ENCODE measurements at places on chromosomes 5 and 9. TPM values are rescaled to one million over a fixed set of nuclear protein-coding genes. Genes with fewer than 3 reads are reported as not detected.
A peak's percentile ranks its signal among the peaks of the same experiment; 100 is the strongest.

DNA sequence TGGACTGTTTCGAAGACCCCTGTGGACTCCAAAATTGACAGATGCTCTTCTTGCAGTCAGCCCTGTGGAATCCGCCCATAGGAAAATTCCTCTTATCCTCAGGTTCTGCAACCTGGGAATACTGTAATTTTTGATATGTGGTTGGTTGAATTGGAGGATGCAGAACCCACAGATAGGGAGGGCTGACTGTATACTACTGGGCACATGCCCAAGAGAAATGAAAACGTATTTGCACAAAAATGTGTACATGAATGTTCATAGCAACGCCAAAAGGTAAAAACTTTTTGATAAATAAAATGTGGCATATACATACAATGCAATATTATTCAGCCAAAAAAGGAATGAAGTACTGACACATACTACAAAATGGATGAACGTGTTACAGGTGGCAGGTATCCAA lies 1.9 kb upstream of the SNAPC3 start:
- peak; percentile 58 for DNase-seq

DNA sequence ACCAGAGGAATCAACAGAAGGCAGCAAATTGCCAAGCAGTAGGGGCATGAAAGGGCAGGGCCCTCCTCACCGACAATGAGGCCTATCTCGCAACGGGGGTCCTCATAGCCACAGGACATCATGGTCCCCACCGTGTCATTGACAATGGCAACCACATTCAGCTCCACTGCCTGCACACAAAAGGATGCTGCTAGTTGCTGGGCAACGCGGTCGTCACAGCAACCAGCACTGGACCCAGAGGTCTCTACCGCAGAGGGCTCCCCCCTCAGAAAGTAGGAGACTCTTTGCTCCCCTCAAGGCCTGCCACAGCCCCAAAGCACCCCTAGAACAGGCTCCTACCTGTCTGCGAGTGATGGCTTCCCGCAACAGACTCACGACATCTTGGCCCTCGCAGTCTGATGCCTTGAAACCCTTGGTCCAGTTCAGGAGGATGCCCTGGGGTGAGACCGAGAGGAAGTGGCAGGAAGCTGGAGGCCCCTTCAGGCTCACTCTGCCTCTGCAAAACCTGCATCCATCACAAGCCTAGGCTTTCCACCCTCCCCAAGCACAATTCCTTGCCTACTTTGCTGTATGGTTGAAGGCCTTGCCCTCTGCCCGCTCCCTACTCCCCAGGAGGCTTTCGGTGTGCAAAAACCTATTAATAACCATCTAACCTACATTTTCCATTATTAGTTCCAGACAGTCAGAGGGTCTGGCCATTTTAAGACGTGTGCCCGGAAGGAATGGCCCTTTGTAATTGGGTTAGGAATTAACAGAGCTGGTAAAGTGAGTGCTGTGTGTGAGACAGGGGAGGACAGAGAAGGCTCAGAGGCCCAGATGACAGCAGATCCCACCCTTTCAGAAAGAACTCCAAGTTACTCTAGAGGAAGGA lies 15.2 kb downstream of the HK3 start:
- no peak for DNase-seq

DNA sequence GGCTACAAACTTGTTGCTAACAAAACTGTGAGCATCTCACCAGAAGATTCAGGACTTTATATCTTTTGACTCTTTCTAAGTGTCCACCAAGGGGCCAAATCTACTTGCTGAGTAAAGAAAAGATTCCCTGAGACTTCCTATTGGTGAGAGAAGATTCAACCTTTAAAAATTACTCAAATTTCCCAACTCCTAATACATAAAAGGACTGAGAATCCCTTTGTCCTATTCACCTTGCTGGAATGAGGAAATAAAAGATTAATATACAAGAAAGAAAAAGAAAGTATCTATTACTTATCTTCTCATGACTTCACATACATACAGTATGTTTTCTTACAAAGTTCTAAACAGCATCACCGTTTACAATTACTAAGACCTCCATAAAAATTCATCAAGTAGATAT lies 47.9 kb upstream of the MYOT start:
- no peak for DNase-seq

DNA sequence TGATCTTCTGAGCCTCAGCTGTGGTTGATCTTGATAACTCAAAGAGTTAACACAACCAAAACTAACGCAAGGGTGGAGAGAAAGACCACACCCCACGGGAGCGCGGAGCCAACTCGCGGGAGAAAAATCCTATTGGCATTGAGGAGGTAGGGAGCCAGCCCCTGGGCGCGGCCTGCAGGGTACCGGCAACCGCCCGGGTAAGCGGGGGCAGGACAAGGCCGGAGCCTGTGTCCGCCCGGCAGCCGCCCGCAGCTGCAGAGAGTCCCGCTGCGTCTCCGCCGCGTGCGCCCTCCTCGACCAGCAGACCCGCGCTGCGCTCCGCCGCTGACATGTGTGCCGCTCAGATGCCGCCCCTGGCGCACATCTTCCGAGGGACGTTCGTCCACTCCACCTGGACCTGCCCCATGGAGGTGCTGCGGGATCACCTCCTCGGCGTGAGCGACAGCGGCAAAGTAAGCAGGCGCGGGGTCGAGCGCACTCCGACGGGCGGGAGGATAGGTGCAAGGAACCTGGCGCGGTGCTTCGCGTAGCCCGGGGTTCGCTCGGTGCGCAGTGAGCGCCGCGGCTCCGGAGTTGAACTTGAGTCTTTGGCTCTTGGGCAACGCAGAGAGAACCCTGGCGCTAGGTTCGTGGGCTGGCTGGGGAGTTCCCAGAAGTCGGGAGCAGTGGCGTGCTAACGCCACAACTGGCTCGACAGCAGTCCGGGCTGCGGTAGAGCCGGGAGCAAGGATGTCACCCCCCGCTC lies at the start of gene GDA:
GDA (plus strand) TSS at position 210 of the 745 bp plus-strand sequence; CDS start at position 330, 120 bp downstream.
- DNase-seq, result no peak

DNA sequence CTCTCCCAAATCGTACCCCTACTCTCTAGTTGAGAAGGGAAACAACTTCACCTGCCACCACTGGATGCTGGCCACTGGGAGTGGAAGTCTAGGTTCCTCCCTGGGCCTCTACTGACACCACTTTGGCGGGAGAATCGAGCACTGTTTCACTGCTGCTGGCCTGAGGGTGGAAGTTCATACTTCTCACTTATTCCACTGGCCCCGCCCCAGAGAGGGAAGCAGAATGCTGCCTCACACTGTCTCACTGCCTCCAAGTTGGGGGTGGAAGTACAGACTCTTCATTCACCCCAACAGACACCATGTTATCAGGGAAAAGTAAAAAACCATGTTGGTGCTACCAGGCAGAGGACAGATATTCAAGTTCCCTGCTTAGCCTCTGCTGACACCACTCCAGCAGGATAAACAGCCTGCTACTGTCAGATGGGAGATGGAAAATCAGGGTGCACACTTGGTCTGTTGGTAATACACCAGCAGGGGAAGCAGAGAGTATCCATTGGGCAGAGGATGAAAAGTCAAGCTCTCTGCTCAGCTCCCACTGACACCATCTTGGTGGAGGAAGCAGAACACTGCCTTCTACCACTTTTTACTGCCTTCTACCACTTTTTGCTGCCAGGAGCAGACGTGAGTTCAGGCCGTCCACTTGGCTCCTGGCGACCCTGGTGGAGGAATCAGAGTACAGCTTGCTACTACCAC lies 159.4 kb downstream of the SIL1 start:
- DNase-seq, result no peak

DNA sequence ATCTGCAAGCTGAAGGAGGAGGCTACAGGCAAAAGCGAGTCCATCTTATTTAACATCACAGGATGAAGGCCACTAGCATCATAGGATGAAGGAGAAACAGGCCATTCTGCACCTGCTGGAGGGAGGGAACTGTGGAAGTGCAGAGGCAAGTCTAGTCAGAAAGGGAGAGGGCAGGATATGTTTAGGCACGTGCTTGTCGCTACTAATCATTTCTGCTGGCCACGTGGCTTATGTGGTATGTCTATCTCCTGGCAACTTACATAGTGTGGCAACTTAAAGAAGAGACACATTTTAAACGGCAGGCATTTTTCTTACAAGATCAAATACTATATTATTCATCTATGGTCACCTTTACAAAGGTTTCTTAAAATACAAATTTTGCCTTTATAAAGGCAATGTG lies 74.0 kb downstream of the GNAQ start:
- DNase-seq, result no peak

The CENPK gene
- polyA plus RNA-seq, result 9.4 TPM

DNA sequence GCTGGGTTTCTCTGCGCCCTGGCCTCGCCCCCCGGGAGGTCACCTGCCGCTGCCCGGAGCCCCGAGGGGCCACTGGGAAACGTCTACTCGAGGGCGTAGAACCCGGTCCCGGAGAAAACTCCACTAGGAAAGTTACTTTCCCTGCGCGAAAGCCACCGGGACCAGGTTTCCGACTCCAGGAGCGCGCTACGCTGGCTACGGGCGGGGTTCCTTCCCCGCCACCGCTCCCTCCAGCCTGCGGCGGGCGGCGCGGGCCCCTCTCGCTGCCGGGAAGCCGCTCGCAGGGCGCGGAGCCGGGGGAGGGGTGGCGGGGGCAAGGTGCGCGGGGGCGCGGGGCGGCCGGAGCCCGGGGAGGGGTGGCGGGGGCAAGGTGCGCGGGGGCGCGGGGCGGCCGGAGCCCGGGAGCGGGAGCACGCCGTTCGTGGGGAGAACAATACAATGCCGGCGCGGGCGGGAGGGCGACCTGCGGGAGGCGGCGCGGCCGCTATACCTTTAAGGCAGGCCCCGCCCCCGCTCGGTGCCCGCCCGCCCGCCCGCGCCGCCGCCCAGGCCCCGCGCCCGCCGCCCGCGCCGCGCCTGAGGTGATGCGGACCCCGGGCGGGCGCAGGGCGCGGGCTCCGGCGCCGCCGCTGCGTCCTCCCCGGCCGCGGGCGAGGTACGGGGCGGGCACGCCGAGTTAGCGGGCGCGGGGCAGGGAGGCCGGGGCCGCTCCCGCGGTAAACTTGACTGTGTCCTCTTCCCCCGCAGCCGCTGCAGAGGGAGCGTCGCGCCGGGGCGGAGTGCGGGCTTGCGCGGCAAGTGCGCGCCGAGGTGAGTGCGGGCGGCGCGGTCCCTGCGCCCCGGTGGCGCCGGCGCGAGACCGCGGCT lies 278.1 kb downstream of the AOPEP start:
- DNase-seq, result no peak

DNA sequence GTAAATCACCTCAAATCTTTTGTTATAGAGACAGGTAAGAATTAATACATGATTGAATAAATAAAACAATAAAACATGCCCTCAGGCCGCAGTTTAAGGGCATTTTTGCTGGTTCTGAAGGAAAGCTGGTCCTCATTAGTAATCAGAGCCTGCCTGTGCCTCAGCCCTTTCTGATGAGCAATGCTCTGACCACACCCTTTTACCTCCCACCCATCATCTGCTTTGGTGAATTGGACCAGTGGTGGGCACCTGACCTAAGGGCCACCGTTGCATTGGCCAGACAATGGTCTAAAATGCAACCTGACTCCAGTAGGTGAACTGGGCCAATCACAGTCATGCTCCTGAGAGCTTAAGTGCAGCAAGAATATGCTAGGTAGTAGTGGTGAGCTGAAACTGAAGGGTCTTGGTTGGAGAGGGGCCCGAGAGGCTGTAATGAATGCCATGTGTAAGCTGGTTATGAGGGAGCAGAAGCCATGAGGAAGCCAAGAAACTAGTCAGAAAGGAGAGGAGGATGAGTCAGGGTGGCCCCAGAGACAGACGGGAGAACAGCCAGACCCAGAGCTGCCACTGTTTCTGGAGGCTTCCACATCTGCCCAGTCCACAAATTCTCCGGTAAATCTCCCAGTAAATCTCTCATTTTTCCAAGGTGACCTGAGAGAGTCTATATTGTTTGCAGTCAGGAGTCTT lies 45.5 kb upstream of the ZSWIM6 start:
- DNase-seq, result peak; percentile 68

GRCh38 chr5:72328172-72328571 lies 8.0 kb downstream of the PTCD2 start:
- peak; percentile 21 for DNase-seq

GRCh38 chr9:93397661-93398373 lies 53.7 kb upstream of the FAM120A start:
- peak; percentile 32 for DNase-seq

DNA sequence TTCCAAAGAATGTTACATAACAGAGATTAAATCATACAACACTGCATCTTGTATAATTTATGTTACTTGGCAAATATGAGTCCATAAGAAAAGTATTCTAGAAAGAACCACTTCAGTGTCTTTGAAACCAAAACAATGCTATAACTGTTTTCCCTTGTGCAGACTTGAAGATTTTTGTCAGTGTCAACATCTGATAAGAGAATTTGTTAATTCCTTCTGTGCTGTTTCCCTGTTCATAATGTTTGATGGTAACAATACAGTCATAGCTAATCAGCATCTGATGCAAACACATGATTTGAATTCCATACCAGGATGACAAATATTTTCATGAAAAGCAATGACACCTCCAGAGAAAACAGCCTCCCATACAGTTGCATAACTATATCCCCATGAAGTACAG lies 306.8 kb downstream of the SEMA5A start:
- peak; percentile 32 for DNase-seq

DNA sequence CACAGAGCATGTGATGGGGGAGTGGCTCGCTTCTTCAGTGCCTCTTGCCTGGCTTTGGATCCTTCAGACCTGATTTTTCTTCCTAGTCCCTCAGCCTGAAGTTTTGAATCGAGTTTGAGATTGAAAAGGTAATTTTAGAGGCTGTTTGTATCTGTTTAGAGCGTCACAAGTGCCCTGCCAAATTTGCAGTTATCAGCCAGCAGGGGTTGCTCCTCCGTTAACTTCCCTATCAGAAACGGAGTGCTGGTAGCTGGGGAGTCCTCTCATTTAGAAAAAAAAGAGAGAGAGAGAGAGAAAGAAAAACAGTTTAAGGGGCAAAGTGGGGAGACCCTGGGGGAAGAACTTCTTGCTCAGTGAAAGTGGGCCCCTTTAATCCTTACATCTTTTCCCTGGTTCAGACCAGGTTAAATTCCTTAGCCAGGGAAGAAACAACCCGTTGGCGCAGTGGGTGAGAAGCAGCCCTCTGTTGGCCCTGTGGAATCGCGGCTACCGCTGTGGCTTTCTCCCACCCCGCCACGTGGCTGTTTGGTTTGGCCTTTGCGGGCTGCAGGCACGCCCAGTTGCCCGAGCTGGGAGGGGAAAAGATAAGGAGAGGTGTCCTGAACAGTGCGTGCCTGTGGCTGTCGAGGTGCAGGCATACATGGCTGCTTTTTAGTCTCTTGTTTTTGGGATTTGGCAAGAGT lies 576.7 kb upstream of the ACO1 start:
- DNase-seq, result no peak

- peak; percentile 71 for DNase-seq
These were observed 2.3 kb downstream of the KLF9 start for GRCh38 chr9:70411930-70412831.

The ZFP37 gene
- polyA plus RNA-seq, result 0.84 TPM

The ADRA1B gene
- 1.5 TPM for polyA plus RNA-seq

- no peak for DNase-seq
These were observed 454.9 kb downstream of the ENC1 start for GRCh38 chr5:74185599-74185998.

GRCh38 chr9:105359892-105360291 lies 87.9 kb upstream of the FSD1L start:
- DNase-seq, result peak; percentile 73

- no peak for DNase-seq
These were observed 9.7 kb upstream of the WDR38 start for GRCh38 chr9:124843456-124844034.

- DNase-seq, result peak; percentile 71
These were observed 7.9 kb downstream of the PDE6A start for GRCh38 chr5:149936700-149937091.
